Heart right ventricle (tissue), 16 donors: ENCODE measurements at places on chromosomes 5 and 9.

GRCh38 chr9:31188496-31188895, 1195.9 kb upstream of the ACO1 start:
- no peak for DNase-seq

- peak; percentile 47 for DNase-seq
Measured at GRCh38 chr5:150763023-150763769, 4.4 kb upstream of the DCTN4 start.

- no peak for DNase-seq
Measured at GRCh38 chr9:134968823-134969090, 51.0 kb upstream of the FCN1 start.

- no peak for DNase-seq
Measured at GRCh38 chr9:135979547-135980166, 18.5 kb upstream of the UBAC1 start.

- DNase-seq, result no peak
Measured at GRCh38 chr5:43312076-43312661, 1.0 kb downstream of the HMGCS1 start.
